ENCODE measurements at places on chromosomes 4 and X. TPM values are rescaled to one million over a fixed set of nuclear protein-coding genes. Genes with fewer than 3 reads are reported as not detected.
A peak's percentile ranks its signal among the peaks of the same experiment; 100 is the strongest.

The STBD1 gene
- 10.6 TPM for total RNA-seq

DNA sequence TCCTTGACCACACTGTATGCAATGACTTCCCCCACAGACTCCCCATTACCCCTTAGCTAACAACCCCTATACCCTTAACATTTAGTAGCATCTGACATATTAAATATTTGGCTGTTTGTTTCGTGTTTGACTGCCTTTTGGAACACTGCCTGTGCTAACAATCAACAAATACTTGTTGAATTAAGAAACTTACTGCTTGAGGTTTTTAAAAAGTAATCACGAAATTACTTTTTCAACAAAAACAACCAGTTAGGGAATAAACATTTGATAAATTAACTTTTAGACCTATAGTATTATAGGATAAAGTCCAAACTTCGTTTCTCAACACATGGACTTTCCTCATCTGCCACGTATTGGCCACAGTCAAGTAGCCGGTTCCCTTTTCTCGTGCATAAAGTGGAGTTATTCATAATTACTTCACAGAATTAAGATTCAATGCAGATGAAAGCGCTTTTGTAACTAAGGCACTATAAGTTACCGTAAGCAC is 555 bp upstream of the ELMOD2 start:
- DNase-seq, result no peak

DNA sequence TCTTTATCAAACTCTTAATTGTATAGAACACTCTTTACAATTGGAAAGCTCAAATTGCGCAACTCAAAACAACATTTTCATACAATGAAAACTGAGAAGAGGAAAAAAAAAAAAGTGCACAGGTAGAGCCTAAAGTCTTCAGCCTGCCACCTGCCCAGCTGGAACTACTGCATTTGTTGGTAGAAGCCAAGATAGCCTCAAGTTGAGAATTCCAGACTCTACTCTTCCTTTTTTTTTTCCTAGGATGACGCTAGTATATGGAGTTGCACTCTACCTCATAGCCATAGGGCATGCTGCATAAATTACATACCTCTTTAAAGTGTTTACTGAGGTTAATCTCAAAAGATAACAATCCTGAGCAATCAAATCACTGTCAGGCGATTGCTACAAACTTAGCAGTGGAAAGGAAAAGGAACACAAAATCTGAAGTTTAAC is 13.6 kb downstream of the ABCG2 start:
- DNase-seq, result no peak

DNA sequence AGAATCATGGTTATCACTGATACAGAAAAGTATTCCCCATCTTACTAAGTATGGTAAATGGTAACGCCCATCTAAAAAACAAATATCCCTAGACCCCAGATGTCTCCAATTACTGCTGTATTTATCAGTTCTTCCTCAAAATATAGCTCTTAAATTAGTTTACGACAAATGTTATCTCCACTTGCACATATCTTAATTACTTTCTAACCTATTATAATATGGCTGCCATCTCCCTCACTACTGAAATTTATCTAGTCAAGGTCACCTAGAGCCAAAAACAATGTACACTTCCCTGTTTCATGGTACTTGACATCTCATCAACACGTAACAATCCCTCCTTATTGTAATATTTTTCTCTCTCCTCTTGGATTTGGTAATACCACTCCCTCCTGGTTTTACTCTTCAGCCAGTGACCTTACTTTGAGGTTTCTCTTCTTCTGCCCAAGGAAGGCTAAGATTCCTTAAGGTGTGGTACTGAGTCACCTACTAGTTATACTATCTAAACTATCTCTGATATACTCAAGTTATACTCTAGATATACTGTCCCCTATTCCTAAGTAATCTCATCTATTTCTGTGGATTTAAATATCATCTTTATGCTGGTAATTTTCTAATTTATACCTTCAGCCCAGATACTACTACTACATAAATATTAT is 8.6 kb downstream of the LCORL start:
- DNase-seq, result no peak

The YIPF7 gene
- not detected for total RNA-seq

DNA sequence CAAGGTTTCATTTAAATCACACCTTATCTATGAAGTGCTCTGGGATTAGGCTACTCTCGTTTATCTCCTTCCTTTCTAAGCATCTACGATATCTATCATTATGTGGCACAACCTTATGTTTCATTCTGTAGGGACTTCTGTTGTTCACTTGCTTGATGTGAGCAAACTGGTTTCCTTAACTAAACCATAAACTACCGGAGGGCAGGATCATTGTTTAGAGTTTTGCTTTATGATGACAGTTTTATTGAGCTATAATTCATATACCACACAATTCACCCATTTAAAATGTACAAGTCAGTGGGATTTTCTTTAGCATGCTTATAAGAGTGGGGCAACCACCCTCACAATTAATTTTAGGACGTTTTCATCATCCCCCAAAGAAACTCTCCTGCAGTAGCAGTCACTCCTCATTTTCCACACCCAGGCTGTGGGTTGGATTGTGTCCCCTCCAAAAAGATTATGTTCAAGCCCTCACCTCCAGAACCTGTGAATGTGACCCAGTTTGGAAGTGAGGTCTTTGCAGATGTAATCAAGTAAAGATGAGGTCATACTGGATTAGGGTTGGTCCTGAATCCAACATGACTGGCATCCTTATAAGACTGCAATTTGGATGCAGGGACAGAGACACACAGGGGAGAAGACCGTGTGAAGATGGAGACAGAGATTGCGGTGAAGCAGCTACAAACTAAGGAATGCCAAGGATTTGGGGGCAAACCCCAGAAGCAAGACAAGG is 42.1 kb upstream of the SH3RF1 start:
- DNase-seq, result no peak

The MOB1B gene
- 12.9 TPM for total RNA-seq

GRCh38 chr4:123393721-123394120 is 2.9 kb upstream of the SPRY1 start:
- no peak for DNase-seq

The EREG gene
- total RNA-seq, result not detected

The SPANXC gene
- 4.4 TPM for total RNA-seq

The SLC10A6 gene
- total RNA-seq, result not detected

DNA sequence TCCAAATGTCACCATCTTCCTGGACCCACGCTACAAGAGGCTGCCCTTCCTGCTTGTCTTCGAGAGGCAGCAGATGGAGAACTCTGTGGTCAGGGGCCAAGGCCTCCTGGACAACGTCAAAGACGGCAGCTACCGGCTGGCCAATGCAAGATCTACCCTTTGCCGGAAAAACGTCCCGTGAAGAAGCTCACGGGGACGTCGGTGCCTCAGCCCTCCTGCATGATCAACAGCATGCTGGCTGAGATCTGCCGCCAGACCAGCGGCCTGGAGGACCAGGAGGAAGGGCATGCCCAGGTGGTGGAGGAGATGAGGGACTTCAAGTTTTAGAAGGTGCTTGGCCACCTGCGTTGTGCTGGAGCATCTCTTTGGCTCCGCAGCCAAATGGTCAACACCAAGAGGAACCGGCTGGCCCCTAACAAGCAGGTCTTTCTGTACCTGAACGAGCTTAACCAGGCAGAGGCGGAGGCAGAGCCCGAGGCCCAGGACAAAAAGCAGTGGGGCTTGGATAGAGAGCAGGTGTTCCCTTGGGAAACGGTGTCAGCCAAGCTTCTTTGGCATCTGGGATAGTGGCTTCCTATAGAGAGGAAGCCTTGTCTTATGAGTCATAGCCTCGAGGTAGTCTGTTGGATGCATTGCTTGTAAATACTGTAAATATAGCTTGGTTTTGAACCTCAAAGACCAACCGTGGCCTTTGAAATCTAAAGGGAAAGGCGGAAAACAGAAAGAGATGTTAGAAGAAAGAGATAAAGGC is 94.8 kb upstream of the ELOVL6 start:
- no peak for DNase-seq

DNA sequence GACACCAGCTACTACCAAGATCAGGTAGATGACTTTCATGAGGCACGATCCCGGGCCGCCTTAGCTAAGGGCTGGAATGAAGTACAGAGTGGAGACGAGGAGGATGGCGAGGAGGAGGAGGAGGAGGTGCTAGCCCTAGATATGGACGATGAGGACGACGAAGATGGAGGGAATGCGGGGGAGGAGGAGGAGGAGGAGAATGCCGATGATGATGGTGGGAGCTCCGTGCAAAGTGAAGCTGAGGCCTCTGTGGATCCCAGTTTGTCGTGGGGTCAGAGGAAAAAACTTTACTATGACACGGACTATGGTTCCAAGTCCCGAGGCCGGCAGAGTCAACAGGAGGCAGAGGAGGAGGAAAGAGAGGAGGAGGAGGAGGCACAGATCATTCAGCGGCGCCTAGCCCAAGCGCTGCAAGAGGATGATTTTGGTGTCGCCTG is 481 bp downstream of the UTP3 start:
- DNase-seq, result no peak

DNA sequence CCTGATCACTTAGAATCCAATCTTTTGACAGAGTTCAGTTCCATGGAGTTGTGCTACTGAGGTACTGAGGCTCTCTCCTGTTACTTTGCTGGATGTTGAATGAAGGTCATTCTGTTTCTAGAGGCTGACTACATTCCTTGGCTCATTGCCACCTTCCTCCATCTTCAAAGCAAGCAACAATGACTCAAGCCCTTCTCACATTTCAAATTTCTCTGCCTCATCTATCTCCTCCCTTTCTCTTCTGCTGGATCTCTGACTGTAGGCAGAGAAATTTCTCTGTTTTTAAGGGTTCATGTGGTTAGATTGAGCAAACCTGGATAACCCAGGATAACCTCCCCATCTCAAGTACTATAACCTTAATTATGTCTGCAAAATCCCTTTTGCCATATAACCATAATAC is 775.4 kb downstream of the STPG2 start:
- DNase-seq, result no peak

The UGT2B11 gene
- total RNA-seq, result not detected

DNA sequence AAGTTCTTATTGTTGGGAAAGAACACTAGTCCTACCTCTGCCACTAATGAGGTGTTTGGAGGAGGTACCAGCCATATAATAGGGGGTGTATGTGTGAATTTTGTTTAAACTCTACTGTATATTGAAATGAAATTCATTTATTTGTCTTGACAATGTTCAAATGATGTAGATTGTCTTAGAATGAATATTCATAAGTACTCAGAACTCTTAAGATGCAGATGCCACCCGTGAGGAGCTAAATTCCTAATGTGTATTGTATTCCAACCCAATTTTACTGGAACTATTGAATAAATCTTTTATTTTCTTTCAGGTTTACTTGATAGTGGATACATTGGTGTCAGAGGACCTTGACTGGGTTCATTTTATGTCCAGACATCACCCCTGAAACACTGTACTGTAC is 63.9 kb upstream of the RAB33B start:
- DNase-seq, result no peak

DNA sequence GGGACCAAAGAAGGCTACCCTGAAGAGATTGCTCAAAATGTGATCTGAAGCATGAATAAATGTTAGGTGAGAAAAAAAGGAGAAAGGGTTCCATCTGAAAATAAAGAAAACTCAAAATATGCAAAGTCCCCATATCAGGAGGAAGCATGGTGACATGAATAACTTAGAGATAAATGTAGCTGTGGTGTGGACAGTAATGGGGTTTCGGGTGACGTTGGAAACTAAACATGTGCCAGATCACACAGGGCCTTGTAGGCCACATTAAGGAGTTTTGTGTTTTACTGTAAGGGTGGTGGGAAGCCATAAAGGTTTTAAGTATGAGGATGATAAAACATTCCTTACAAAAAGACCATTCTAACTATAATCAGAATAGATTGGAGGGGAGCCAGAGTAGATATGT is 40.3 kb upstream of the ACSL4 start:
- no peak for DNase-seq

GRCh38 chr4:5050520-5051277 is 581 bp upstream of the STK32B start:
- DNase-seq, result peak; percentile 62

The ZAR1 gene
- total RNA-seq, result not detected

DNA sequence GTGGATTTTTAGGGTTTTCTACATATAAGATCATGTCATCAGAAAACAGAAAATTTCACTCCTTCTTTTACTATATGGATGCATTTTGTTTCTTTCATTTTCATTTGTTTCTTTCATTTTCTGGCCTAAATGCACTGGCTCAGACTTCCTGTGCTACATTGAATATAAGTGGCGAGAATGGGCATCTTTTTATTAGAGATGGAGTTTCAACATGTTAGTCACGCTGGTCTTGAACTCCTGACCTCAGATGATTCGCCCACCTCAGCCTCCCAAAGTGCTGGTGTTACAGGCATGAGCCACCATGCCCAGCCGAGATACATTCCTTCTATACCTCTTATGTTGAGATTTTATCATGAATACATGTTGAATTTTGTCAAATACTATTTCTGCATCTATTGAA is 61.8 kb downstream of the BRWD3 start:
- no peak for DNase-seq

DNA sequence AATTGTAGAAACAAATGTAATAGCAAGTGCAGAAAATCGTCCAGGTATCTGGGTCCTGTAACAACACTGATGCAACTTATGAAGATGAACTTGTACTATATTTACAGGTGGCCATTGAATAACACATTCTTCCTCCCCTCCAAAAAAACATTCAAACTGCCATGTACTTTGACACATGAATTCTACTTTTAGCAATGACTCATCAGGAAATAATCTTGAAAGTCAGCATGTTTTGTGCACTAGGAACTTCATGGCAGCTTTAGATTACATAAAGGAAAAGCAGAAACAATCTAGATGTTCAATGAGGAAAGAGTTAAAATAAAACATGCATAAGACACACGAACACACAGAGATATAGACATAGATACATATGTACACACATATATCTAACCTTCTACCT is 2.5 kb downstream of the PABPC1L2A start:
- DNase-seq, result no peak

DNA sequence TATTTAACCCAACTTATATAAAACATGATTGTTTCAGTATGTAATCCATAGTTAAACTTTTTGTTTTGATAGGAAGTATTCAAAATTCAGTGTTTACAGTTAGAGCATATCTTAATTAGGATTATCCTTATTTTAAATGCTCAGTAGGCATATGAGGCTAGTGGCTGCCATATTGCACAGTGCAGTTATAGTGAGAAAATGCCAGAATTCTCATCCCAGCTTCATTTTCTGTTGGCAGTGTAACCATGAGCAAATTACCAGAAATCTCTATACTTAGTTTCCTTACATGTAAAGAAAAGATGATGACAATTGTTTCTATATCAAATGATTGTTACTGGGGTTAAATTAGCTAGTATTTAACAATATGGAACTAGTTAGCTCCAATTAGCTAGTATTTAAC is 265.8 kb downstream of the ARAP2 start:
- DNase-seq, result no peak

- no peak for DNase-seq
Measured at GRCh38 chr4:150402871-150403272, 179.1 kb upstream of the MAB21L2 start.

The NAT8L gene
- total RNA-seq, result not detected

The MAGEB10 gene
- not detected for total RNA-seq

GRCh38 chr4:56342746-56343145 is 44.5 kb downstream of the AASDH start:
- DNase-seq, result no peak

GRCh38 chrX:12991575-12991974 is 16.7 kb downstream of the TMSB4X start:
- no peak for DNase-seq

- no peak for DNase-seq
Measured at GRCh38 chrX:5176766-5177165, 1051.9 kb downstream of the NLGN4X start.

- DNase-seq, result no peak
Measured at GRCh38 chr4:140641789-140642439, 73.2 kb upstream of the UCP1 start.
